HT1080 (cell line): ENCODE measurements at places on chromosomes 1 and 21. TPM values are rescaled to one million over a fixed set of nuclear protein-coding genes. Genes with fewer than 3 reads are reported as not detected.

GRCh38 chr1:16433030-16433429 lies 4.2 kb downstream of the SPATA21 start:
- DNase-seq, result no peak

Gene IFI44
- total RNA-seq, result 3.9 and 6.5 TPM in 2 replicates

Gene CROCC
- total RNA-seq, result 13.2 and 14.3 TPM in 2 replicates

GRCh38 chr1:21669258-21670058 lies at the start of gene RAP1GAP:
Gene RAP1GAP (minus strand): TSS chr1:21669357. CDS start chr1:21620032, 49,325 bp downstream.
- no peak for DNase-seq

- DNase-seq, result no peak
Measured at GRCh38 chr21:36839123-36839522, 127.3 kb downstream of the HLCS start.

GRCh38 chr1:15942661-15943327 lies 33.1 kb downstream of the ZBTB17 start:
- DNase-seq, result no peak

Gene LCE3D
- not detected in 2 replicates for total RNA-seq

Gene ACBD6
- total RNA-seq, result 67.0 TPM in 2 replicates

DNA sequence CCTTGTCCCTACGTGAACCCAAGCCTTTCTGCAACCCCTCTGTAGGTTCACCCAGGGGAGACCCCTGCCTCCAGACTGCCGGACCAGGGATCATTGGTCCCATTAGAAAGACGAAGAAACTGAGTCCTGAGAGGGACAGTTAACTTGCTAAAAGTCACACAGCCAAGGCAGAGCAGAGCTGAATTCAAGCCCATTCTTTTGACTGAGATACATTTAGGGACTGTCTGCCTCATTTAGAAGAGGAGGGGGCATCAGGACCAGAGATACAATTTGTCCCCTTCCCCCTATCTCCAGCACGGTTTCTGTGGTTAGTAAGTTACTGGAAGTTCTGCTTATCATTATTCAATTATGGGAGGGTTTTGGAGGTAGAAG lies 19.1 kb downstream of the KCNQ4 start:
- no peak for DNase-seq

- peak; percentile 68 for DNase-seq
Measured at GRCh38 chr1:198107091-198107501, 49.7 kb upstream of the NEK7 start.

DNA sequence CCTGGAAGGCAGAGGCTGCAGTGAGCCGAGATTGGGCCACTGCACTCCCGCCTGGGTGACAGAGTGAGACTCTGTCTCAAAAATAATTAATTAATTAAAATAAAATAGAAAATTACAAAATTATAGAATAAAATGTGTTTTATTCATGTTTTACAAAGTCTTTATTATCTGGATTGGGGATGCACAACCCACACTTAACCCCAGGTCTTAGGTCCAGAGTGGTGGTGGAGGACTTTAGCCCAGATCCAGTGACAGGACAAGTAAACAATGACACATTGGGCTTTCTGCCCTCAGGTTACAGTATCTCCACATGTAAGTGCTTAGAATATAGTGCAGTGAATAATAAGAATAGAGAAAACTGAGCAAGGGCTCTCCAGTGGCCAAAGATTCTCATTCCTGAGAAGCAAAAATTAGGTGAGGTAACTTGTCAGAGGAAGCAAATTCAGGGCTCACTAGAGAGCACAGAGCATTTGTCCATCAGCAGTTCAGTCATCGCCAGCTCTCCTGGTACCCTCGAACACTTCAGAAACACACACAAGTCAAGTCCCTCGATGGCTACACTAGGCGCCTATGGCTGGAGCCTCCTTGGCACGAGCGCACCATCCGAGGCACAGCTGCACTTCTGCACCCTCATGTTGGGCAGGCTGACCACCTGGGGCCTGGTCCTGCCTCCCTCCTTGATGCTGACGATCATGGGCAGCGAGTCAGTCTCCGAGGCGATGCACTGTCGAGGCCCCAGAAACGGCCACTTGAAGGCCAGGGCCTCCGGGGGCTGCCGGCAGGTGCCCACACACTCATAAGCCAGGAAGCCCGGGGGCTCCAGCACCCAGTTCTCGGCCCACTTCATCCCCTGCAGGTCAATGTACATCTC lies 2.6 kb downstream of the LEFTY1 start:
- no peak for DNase-seq
